ENCODE measurements at places on chromosomes 7 and 10.

GRCh38 chr7:158784270-158784669 lies 45.0 kb downstream of the ESYT2 start:
- DNase-seq = no peak

GRCh38 chr10:102246261-102246660 lies 929 bp downstream of the GBF1 start:
- no peak for DNase-seq

GRCh38 chr7:23470330-23471105 lies at the start of gene IGF2BP3:
Gene IGF2BP3, minus strand, starts transcription at chr7:23470491. Its CDS starts 381 bp downstream, at chr7:23470110.
- DNase-seq = peak; percentile 98

DNA sequence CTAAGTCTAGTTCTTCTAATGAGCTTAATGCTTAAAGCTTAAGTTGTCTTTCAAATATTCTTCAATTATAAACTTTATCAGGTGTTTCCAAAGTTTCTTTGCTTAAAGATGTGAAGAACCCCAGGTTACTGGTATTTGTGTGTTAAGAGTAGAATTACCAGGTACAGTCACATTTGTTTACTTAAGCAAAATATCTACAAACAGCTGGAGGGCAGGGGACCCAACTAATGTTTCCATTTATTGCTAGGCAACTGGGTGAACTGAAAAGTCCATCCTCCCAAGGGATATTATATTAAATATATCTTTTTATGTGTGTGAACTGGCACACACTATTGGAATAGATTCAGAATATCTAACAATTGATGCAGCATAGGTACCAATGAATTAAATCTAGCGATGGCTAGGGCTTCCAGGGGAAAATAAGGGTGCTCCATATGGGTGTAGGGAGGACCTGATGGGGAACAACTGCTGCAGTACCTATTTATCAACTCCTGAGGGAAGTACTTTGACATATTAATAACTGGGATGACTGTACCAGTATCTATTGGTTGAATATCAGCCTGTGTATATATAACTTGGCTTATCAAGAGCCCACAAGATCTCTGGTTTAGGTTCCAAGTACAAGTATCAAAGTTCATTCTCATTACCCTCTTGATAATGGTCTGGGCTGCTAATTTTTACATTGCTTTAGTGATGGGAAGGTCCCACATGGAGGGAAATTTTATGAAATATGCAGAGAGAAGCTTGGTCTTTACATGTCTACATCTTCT lies 10.3 kb upstream of the AGR3 start:
- DNase-seq = no peak

- no peak for DNase-seq
Measured at GRCh38 chr10:132076578-132077081, 10.9 kb downstream of the JAKMIP3 start.

DNA sequence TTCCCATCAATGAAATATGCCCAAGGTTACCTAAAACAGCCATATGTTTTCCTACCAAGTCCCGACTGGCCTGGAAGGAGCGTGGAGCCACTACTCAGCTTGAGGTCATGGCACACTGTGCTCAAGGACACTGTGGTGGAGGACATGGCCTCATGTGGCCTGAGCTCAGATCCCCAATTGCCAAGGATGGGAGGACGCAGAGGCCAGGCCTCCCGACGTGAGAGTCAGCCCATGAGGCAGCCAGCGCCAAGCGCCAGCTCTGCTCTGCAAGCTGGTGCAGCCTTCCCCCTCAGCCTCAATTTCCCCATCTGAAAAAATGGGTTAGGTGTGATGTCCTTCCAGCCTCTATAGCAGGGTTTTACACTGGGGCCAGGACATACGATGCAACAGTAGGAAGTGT lies 302.6 kb downstream of the CALN1 start:
- DNase-seq = no peak

DNA sequence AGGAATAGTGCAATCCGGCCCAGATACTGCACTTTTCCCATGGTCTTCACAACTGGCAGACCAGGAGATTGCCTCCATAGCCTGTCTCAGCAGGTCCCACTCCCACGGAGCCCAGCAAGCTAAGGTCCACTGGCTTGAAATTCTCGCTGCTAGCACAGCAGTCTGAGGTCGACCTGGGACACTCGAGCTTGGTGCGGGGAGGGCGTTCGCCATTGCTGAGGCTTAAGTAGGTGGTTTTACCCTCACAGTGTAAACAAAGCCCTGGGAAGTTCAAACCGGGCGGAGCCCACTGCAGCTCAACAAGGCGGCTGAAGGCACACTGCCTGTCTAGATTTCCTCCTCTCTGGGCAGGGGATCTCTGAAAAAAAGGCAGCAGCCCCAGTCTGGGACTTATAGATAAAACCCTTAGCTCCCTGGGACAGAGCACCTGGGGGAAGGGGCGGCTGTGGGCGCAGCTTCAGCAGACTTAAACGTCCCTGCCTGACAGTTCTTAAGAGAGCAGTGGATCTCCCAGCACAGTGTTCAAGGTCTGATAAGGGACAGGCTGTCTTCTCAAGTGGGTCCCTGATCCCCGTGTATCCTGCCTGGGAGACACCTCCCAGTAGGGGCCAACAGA lies 293.5 kb upstream of the GALNT17 start:
- no peak for DNase-seq
